ENCODE measurements at places on chromosomes 6 and 20.
A peak's percentile ranks its signal among the peaks of the same experiment; 100 is the strongest.

DNA sequence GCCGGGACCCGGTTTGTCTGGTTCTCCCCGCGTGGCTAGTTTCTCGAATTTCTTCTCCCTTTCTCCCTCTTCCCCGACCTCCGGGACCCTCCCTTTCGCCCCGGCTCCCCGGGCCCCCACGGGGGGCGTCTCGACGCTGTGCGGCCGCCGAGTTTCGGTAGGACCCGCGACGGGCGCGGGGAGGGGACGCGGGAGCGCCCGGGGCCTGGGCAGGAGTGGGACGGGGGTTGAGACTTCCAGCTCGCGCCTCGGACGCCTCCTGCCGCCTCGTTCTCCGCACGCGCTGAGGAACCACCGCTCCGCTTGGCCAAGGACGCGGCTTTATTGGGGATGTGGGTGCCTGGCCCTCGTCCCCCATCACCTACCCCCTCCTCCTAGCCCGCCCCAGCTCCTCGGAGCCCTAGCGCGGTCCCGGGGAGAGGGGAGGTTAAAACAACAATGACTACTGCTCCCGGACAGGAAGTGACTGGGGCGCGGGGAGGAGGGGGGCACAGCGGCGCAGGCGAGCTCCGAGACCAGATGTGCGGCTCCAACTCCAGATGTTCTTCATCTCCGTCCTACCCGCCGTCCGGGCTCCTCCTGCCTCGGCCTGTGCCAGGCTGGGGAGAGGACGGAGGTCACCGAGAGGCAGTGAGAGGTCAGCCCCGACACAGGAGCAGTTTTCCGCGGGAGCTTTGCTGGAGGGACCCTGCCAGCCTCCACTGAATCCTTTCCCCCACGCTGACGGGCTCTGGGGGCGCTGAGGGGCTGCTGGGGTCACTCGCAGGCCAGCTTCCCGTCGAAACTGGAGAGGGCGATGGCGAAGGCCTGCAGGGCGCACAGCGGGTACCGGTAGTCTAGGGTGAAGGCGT lies 917 bp upstream of the TEAD3 start:
- no peak for DNase-seq

GRCh38 chr20:18101125-18101810 lies 36.4 kb upstream of the KAT14 start:
- DNase-seq = no peak

DNA sequence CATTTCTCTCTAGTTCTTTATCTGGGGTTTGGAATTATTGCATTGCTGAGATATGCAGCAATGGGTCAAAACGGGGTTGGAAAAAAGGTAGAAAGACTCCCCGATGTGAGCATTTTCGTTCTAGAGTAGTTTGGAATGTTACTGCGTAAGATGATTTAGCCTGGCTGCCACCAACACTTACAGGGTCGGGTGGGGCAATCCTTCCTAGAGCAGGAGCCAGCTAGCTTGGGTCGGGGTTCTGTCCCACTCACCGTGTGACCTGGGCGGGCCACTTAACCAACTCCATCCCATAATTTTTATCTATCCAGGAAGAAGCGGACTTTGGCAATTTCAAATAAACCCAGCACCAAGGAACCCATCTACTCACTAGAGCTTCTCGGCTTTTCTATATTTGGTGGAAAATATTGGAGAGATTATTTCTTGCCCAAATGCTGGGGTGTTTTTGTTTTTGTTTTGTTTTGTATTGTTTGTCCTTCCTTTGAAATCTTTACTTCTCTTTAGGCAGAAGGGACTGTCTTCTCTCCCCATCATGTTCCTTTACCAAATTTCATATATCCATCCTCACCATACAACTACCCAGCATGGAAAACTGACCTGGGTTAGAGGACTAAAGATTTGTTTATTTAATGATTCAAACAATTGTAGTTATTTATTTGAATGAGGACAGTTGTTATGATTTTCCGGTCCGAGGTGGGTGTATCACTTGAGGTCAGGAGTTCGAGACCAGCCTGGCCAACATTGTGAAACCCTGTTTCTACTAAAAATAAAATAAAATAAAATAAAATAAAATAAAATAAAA lies 72.4 kb downstream of the GPX5 start:
- no peak for DNase-seq

- peak; percentile 88 for DNase-seq
Observed at GRCh38 chr20:57398231-57398821, 7.1 kb downstream of the RBM38 start.

DNA sequence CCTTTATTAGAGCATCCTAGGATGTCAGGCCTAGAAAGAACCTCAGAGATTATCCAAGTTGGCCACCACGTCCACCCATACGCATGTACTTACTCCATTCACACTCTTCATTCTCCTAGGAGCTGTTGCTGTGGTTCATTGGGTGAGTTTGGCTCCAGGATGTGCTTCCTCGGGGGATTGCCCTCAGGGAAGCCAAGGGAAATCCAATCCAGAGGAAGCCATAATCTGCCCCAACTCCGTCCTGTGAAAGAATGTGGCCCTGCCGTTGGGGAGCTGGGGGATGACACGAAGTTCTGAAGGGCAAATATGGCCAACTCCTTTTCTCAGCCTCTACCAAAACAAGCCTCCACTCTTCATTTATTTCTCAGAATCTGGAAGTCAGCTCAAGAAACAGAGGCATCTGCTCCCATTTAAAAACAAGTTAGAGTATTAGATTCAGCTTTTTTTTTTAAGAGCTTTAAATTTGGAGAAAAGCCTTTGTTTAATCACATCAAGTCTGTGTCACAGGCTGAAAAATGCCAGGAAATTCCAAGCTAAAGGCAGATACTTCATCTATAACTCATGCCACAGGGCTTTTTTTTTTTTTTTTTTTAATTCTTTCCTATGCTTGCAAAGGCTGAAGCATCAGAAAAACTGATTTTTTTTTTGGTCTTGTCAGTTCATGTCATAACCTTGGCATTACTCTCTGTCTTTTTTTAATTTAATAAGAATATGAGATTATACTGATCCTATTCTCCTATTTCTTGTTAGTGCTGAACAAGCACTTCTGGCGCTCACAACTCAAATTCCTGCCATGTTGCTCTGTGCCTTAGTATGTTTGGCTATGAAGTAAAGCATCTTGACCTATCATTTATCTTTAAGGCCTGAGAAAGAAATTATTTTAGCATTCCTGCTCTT lies 480.9 kb upstream of the MARCKS start:
- DNase-seq = no peak

- no peak for DNase-seq
Observed at GRCh38 chr6:9708600-9708999, 706.3 kb downstream of the TFAP2A start.

GRCh38 chr20:13639150-13639497 lies 392 bp upstream of the TASP1 start:
- DNase-seq = no peak

DNA sequence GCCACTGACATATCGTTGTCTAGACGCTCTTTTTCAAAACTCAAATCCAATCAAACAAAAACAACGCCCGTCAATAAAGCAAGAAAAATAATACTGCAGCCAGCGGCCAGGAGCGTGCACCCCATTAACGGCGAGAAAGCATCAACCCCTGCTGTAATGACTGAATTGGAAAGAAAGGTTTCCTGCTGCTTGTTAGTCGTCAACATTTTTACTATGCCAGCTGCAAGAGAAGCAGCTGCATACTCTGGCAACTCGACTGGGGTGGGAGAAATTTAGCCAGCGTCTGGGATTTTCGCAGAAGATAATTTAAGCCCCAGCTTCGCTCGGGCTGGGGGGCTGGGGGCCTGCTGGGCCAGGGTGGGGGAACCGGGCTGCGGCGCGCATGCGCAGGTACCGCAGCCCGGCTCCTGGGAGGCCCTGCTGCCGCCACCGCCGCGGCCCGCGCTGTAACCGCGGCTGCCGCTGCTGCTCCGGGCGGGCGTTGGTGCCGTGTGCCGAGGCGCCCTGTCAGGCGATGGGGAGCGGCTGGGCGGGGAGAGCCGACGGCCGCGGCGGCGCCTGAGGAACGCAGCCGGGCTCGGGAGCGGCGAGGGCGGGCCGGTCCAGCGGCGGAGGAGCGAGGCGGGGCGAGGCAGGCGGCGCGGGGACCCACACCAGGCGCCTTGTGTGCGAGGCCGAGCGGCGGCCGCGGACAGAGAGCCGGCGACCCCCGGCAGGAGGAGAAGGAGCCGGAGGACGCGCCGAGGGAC lies 732 bp upstream of the STXBP5 start:
- DNase-seq = peak; percentile 39

DNA sequence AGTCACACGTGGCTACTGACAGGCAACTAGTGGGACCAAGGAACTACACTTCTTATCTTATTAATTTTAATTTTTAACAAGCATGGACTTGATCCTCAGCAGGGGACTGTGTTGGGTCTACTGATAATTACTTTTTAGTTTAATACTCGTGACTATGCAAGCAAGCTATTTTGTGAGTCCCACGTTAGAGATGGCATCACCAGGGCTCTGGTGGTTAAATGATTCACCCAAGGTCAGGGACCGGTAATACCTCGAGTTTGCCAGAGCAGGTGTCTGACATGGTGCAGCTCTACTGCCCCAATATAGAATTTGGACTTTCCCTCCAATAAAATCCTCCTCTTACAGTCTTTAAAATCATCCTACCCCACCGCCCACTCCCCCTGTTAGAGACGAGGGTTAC lies 98.6 kb upstream of the RIN2 start:
- DNase-seq = no peak

GRCh38 chr6:116217069-116217468 lies 36.8 kb downstream of the TSPYL4 start:
- no peak for DNase-seq

DNA sequence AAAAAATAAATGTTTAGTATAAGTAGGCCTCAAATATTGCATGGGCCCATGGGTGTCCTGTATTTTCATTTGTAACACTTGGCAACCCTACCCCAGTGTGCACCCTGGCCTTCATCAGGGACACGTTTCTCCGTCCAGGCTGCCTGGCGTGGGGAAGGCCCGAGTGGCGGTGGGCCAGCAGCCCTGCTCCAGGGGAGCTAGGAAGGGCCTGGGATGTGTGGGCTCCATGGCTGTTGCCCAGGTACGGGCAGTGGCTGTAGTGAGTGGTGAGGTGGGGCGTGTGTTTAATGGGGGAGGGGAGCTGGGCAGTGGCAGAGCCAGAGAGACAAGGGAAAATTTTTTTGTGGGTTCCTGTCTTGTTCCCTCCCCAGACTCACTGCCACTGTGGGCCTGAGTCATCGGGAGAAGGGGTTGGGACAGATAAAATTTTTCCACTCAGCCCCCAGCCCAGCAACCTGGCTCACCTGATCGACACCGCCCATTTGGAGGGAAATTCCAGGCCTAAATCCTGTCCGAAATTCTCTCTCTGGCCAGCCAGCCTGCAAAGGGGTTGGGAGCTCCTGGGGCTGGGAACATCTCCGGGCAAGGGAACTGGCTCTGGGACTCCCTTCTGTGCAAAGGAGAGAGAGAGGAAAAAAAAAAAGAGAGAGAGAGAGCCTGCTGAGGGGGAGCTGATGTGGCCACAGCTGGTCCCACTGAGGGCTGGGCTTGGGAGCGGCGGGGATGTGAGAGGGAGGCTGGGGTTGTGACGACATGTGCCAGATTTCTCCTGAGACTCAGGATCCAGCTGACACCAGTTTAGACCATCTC lies 32.5 kb upstream of the VEGFA start:
- DNase-seq = no peak

- no peak for DNase-seq
Observed at GRCh38 chr6:116412270-116412669, 41.5 kb downstream of the DSE start.

DNA sequence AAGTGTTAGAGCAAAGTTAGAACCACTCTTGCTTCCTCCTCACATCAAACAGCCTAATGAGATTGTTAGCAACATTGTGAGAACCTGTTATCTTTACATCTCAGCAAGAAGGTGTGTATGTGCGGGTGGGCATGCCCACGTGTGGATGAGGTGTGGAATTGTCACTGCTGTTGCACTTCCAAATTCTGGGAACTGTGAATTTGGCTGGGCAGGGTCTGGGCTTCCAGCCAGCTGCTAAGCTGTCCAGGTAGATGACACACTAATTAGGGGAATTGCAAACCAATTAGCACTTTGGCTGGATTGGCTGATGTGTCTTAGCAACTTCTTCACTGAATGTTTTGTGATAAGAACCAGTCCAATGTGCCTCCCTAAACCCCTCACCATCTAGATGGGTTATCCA lies 848.2 kb downstream of the DHX35 start:
- DNase-seq = no peak

DNA sequence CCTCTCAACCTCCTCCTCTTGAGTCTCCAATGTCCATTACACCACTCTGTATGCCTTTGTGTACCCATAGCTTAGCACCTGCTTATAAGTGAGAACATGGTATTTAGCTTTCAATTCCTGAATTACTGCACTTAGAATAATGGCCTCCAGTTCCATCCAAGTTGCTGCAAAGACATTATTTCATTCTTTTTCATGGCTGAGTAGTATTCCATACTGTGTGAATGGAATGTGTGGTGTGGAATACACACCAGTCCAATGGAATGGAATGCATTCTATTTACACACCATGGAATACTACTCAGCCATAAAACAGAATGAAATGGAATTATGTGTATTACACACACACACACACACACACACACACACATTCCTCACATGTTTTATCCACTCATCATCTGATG lies 116.1 kb downstream of the BACH2 start:
- no peak for DNase-seq

DNA sequence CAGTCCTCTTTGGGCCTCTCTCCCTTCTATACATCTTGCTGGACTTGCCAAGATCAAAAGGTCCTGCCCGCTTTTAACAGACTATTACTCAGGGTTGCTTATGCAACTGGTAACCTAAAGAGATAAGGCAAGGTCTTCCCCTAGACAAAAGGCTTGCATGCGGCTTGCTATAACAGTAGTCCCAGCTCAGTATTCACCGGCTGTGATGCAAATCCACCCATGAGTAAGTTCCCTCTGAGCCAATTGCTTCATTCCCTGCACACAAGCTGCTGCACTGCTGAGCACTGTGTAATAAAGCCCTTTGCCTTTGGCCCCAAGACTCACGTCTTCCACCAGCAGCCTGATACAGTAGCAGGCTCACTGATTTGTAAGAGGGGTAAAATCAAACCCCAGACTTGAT lies 363.8 kb downstream of the PRKN start:
- DNase-seq = no peak

GRCh38 chr20:56433880-56434255 lies 21.8 kb downstream of the CASS4 start:
- peak; percentile 20 for DNase-seq

- DNase-seq = no peak
Observed at GRCh38 chr20:20201124-20201523, 148.8 kb downstream of the CFAP61 start.

- DNase-seq = no peak
Observed at GRCh38 chr6:146582857-146583256, 15.9 kb upstream of the ADGB start.

All from activated gamma-delta T cell treated with anti-CD3 and anti-CD28 coated beads, Interleukin-2, amount 50 U/mL, for 16 hours (primary cell).